ENCODE measurements at places on chromosomes 5 and 9.
A peak's percentile ranks its signal among the peaks of the same experiment; 100 is the strongest.

DNA sequence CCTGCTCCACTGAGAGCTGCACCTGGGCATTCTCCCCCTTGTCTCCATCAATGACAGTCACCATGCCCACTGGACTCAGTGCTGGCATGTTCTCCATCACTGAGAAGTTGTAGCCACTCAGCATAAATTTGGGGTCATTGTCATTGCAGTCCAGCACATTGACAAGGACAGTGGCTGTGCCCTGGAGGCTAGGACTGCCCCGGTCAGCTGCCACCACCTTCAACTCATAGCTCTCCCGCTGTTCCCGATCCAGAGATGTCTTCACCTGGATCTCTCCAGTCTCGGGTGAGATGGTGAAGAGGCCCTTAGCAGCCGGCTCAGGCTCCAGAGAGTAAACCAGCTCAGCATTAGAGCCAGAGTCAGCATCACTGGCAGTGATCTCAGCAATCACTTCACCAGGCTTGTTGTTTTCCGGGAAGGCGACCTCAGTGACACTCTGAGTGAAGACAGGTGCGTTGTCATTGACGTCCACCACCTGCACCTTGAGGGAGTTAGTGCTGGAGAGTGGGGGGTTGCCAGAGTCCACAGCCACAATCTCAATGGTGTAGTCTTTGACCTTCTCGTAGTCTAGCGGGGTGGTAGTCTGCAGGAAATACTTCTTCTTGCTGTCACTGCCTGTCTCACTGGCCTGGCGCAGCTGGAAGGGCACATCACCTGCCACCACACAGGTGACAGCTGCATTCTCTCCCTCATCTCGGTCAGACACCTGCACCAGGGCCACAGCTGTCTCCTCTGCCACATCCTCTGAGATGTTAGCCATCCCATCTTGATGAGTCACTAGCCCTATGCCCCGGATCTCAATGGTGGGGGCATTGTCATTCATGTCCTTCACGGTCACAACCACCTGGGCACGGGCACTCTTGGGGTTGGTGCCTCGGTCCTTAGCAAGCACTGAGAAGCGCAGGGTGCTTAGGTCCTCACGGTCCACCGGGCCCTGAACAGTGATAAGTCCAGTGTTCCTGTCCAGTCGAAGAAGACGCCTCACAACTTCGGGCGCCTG, 13.5 kb downstream of the PCDH1 start:
- no peak for DNase-seq

GRCh38 chr5:87327998-87328397, 60.3 kb downstream of the RASA1 start:
- no peak for DNase-seq

- no peak for DNase-seq
These were observed 693.4 kb downstream of the KCTD16 start for GRCh38 chr5:144864118-144864517.

DNA sequence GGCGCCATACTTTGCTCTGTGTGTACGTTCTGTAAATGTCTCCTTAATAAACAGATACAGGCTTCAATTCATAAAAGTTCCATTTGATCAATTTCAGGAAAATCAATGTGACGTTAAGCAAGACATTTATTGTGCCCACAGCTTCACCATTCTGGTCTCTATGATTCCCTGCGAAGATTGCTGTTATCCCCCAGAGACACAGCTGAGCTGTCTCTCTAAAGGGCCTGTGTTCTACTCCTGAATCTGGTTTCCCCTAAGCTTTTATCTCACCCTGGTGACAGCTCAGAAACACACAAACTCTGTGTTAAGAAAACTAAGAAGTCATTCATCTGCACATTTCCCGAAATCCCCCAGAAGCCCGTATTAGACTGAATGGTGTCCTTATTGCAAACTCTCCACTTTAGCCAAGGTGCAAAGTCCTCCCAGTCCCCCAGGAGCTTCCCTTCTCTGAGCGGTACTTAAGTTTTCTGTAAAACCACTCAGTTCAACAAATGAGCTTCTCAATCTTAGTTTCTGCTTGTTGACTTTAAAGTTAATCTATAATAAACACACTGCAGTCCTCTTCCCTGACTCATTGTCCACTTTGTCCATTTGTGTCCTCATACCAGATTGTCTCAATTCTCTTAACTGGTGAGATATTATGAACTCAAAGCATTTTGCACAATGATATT, 1.4 kb upstream of the C5orf15 start:
- no peak for DNase-seq

- peak; percentile 33 for DNase-seq
These were observed 62.6 kb downstream of the NEK6 start for GRCh38 chr9:124320062-124320973.

DNA sequence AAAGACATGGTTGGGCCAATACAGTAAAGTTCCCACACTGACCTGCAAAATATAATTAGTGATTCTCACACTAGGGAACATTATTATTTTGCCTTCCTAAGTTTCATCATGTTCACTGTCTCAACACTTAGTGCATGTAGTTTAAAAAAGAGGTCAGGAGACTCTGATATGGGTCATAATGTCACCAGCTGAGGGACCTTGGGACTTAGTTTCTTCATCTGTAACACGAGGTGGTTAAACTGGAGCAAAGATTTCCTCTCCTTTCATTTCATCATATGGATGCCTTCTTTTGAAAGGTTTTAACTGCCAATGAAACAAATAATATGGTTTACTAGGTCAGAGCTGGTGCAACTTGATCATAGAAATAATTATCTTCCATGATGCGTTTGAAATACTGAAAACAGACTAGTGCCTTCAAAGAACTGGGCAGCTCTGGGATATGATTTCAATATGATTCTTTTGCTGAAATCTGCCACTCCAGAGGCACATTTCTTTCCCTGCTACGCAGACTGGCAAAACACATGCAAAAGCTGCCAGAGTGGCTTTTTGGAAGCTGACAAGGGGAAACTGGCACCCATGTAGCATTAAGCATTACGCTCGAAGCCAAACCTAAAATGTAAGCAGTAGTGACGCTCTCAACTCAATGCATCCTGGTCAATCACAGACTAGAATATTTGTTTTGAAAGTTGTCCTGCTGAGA, 20.8 kb downstream of the RETREG1 start:
- DNase-seq, result no peak

DNA sequence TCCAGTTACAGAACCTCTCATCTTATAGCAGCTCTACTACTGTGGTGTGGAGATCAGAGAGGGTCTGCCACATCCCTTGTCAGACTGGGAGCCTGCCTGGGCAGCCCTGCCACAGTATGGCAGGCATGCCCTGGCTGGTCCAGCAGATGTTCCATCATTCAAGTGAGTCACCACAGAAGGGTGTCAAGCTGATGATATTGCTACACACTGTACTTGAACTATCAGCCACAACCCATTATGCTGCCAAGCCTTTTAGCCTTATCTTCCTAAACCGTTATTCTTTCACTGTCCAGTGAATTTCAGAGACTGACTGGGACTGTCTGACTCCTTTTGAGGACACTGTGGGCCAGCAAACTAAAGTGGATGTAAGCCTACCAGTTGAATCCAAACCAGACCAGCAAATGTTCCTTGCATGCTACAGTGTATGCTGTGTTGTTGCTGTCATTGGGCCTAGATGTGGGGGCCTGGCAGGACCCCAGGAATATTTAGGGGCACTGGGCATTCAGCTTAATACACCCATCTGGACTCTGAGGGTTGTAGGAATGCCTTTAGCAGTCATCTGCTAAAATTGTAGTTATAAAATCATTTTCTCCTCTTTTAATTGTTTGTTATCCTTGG, 202.6 kb downstream of the NR3C1 start:
- DNase-seq, result no peak

DNA sequence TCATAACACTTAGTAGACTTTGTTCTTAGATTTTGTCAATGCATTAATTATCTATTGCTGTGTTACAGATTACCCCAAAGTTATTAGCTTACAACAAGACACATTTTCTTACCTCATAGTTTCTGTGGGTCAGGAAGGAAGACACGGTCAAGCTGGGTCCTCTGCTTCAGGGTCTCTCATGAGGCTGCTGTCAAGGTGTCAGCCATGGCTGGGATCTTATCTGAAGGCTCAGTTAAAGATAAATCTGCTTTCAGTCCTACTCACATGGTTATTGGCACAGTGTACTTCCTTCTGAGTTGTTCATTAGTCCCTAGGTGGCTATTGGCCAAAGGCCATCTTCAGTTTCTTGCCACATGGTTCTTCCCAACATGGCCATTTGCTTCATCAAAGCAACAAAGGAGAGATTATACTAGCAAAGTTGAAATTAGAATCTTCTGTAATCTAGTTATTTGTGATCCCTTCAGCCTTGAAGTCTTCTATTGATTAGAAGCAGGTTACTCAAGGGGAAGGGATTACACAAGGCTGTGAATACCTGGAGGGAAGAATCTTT, 25.2 kb downstream of the TDRD7 start:
- DNase-seq, result no peak

- DNase-seq, result peak; percentile 24
These were observed 386.8 kb downstream of the TRIM36 start for GRCh38 chr5:114782869-114783268.

DNA sequence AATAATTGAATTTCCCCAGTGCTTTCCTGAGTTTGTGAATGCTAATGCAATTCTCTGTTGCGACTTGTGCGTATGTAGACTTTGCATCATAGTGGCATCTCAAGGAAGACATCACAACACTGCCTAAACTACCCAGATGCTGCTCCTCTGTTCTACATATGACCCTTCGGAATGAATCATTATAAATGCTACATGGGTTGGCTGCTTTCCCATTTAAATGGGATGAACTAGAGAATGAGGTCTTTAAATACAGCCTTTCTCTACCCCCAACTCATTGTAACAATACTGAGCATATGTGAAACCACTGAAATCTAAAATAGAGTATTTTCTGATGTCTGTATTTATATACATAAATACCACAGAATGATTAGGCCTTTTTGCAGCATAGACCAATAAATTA, 136.6 kb upstream of the ICE1 start:
- no peak for DNase-seq

- no peak for DNase-seq
These were observed 72.5 kb upstream of the PCA3 start for GRCh38 chr9:76691517-76692313.

DNA sequence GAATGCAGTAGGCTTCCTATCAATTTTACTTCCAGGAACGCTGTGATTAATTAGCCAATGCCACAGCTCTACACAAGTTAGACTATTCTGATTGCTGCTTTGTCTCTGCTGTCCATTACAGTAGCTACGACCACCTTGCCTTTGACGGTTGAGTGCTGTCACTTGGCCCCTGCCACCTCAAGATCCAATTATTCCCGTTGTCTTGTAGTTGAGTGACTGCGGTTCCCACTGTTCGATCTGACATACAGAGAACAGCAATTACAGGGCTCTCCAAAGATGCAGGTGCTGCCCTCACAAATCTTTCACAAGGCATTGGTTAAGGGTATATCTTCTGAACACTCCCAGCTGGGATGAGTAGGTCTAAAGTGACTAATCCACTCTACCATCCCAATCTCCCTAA, 393.4 kb upstream of the KIF2A start:
- DNase-seq, result no peak

DNA sequence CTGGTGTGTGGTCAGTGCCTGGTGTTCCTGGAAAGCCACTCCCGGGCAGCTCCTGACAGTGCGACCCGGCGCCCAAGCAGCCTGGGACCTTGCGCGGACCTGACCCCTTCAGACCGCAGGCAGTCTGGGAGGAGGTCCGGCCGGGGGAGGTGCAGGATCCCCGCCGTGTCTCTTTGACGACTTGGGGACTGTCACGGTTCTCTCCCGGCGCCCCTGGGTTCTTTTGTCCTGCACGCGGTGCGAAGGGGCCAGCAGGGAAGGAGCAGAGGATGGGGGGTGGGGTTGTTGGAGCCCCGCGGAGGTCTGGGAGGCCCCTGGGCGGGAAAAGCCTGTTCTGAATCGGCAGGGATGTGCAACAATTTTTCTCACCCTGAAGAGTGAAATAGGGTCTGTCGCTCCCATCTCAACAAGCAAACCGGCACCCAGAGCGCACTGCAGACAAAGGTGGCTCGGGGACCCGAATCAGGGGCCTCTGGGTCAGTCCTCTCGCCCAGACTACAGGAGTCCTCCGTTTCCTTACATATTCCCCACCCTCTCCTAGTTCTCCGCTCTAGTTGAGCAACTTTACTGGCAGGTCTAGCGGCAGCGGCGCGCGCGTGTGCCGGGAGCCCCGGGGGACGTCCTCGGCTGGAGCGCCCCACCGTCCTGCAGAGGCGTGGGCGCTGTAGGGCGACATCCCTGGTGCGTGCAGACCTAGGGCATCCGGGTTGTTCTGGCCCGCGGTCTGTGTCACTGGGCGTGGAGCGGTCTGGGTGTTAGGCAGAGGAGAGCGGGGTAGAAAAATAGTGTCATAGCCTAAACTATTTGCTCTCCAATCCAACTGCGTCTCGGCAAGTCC, 1.2 kb downstream of the VCAN start:
- no peak for DNase-seq

Measured in astrocyte of the cerebellum (primary cell).